Anterior cingulate cortex (tissue), 58 donors: ENCODE measurements at places on chromosomes 7 and 10.

- no peak for DNase-seq
Observed at GRCh38 chr10:68934994-68935393, 21.0 kb upstream of the DDX21 start.

DNA sequence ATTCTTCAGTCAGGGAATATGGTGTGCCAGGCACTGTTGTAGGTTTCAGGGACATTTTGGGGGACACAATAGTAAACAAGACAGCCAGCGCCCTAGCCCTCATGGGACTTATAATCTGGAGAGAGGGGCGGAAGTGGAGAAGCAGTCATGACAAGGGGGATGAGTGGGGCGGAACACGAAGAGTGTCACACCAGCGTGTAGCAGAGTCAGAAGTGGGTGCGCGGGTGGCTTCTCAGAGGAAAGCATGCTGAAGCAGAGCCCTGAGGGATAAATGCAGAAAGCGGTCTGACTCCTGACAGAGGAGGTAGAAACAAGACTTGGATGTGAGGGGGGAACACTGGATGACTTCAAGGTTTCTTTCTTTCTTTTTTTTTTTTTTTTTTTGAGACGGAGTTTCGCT is 160.3 kb upstream of the LYZL2 start:
- no peak for DNase-seq

DNA sequence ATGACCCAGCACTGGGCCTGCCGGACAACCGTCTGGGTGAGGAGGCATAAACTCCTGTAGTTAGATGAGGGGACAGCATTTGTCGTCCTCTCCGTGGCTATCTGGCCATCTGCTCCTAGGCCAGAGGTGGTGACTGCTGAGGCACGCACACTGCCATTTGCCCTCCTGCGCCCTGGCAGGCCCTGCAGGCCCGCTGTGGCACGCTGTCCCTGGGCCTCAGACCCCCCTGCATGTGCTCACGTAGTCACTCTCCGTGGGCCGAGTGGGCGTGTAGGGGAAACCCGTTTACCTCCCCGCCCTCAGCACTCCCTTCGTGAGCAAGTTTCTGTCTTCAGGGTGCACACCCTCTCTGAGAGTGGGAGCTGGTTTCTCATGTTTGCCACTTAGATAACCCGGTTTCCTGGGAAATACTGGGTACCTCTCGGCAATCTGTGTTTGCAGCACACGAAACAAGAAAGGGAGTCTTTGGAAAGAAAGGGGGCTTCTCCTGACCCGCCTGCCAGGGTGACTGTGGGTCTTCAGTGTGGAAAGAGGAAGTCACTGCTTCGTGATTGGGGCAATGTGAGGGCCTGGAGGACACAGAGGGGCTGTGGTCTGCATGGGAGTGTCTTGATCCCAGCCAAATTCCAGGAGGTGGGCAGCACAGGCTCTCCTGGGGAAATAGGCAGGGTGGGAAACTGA is 10.8 kb downstream of the ADAMTS14 start:
- no peak for DNase-seq

GRCh38 chr10:34866848-34867247 is 51.8 kb upstream of the PARD3 start:
- DNase-seq: no peak

GRCh38 chr7:151726652-151727578 is 150.0 kb downstream of the PRKAG2 start:
- no peak for DNase-seq

DNA sequence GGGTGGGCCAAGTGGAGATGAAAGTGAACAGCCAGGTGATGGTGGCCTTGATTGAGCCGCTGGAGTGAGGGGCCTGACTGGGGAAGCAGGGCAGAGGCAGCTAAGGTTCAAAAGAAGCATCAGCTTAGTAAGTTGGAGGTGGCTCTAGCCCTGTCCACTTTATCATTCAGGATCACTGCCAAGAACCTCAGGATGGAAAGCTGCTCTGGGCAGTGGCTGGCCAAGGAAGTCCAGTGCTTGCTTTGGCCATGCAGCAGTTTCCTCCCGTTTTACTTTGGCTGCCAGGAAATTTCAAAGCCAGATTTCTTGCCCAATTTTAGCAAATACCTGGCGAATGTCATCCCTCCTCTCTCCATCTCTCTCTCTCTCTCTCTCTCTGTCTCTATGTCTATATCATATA is 384.9 kb downstream of the PLXNA4 start:
- no peak for DNase-seq

GRCh38 chr10:16401416-16401815 is 35.4 kb upstream of the PTER start:
- no peak for DNase-seq

- DNase-seq: no peak
Observed at GRCh38 chr10:13270877-13271551, 28.9 kb downstream of the PHYH start.

GRCh38 chr7:154837087-154837486 is 165.8 kb downstream of the PAXIP1 start:
- DNase-seq: no peak

DNA sequence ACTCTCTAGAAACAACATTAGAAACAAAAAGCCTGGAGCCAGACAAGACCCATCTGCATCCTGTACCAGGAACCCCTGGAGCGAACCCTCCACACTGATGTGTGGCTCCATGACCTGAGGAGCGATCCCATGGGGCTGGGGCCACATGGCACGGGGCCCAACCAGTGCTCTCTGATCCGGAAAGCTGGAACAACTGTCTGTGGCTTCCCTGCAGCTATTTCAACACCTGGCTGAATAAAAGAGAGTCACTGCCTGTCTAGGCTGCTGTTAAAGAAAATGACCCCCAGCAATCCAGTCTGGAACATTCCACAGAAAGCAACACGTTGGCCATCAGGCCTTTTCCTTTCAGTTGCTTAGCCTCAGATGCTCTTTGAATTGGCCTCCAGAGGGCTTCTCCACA is 20.9 kb downstream of the UROS start:
- DNase-seq: no peak

GRCh38 chr7:35250452-35250851 is 3.4 kb downstream of the TBX20 start:
- no peak for DNase-seq

- DNase-seq: no peak
Observed at GRCh38 chr10:21517134-21518031, 8.1 kb downstream of the SKIDA1 start.

DNA sequence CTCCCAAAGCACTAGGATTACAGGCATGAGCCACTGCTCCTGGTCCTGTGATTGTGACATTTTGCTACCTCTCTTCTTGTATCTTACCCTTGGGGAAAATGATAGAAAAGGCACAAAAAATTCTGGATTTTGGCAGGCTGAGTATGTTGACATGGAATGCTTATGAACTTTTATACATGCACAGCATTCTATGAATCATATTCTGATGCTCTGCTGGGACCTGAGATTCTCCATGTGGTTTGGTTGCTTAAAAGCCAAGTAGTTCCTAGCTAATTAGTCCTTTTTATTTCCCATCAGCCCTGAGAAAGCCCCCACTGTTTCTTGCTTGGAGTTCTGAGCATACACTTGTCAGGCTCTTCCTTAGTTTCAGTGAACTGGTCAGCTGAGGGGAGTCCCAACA is 8.3 kb upstream of the KAZALD1 start:
- no peak for DNase-seq
